ENCODE measurements at places on chromosomes 4 and X.

GRCh38 chrX:1387141-1387776 lies 4.7 kb downstream of the SLC25A6 start:
- no peak for DNase-seq

DNA sequence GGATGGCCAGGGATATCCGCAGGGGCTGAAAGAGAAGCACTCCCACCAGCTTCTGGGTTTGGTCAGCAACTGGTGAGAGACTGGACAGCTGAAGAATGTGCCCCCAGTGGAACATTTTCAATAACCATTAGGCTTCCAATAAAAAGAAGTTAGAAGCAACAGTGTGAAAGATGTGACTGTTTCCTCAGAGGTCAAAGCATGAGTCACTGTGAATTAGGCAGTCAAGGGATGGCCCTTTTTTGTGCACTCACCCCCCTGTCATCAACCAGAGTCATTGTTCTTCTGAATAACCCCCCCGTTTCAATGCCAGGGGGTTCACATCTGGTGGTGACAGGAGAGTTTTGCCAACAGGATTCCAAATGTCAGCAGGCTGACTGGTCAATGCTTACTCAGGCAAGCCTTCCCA lies 74.6 kb upstream of the SH3RF1 start:
- DNase-seq: no peak

- DNase-seq: no peak
Measured at GRCh38 chr4:158671665-158671914, at the start of gene C4orf46. C4orf46 (minus strand) TSS chr4:158671887; CDS start chr4:158671801, 86 bp downstream.

GRCh38 chr4:175787546-175787945 lies 24.5 kb downstream of the GPM6A start:
- DNase-seq: no peak

- peak; percentile 2 for DNase-seq
Measured at GRCh38 chr4:82561786-82562563, at the start of gene TMEM150C. TMEM150C (minus strand) TSS chr4:82561988; CDS start chr4:82504657, 57,331 bp downstream.

GRCh38 chrX:2824886-2825285 lies 3.8 kb upstream of the GYG2 start:
- DNase-seq: no peak

GRCh38 chrX:123884809-123885408 lies 25.1 kb downstream of the XIAP start:
- no peak for DNase-seq

DNA sequence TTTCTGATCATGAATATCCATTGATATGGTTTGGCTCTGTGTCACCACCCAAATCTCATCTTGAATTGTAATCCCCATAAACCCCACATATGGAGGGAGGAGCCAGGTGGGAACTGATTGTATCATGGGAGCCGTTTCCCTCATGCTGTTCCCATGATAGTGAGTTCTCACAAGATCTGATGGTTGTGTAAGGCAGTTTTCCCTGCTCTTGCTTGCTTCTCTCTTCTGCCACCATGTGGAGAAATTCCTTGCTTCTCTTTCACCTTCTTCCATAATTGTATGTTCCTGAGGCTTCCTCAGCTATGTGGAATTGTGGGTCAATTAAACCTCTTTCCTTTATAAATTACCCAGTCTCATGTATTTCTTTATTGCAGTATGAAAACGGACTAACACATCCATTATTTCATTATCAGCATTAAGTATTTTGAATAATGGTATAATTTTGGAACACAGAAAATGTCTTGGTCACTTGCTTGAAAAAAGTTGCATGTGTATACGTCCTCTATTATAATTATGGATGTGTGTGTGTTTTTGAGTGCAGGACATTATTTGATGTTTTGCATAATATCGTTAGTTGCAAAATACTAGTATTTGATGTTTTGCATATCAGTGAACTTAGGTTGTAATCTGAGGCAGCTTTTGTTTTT lies 334.6 kb downstream of the PCDH10 start:
- DNase-seq: no peak

DNA sequence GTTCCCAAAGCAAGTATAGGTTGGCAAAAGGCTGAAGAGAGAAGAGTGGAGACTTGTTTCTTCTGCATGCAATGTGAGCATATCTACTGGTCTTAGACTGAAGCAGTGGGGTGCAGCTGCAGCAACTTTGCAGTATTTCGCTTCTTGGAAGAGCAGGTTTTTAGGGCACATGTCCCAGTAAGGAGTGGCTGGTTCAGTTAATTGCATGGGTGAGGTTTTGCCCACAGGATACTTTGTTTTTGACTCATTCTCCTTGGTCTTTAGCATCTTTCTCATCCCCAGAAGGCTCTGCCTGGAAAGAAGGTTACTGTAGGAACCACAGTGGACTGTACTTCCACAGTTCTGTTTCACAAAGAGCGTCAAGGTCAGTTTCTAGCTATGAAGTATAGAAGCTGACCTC lies 68.0 kb upstream of the NR3C2 start:
- no peak for DNase-seq

GRCh38 chr4:8819473-8820177 lies 52.0 kb downstream of the HMX1 start:
- no peak for DNase-seq

DNA sequence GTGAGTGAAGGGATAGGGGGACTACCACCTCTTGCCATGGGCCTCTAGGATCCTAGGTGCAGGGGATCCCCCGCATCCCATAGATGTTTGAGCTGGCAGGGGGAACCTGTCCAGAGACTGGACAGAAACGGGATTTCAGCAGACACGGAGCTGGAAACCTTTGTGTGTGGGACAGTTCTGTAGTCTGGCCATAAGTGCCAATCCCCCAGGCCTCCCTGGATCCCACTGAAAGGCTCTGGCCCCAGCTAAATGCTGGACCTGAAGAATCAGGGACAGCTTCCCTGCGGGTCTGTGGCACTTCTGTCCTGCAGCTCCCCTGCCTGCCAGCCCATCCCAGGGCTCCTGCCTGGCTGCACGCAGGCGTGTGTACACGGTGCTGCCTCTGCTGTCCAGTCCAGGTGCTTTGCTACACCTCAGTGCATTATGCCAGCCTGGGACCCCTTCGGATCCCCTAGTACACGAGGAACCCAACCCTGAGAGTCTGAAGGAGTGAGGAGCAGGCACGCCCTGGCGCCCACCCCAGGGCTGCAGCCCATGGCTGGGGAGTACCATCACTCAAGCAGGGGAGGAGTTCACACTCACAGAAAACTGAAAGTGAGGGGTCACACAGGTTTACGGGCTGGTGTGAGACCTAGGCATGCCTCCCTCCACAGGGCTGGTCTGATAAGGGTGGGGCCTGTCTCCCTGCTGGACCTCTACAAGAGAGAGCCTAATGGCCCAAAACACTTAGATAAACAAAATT lies 703.0 kb downstream of the ARAP2 start:
- DNase-seq: no peak

- no peak for DNase-seq
Measured at GRCh38 chrX:10173331-10173900, 16.6 kb downstream of the CLCN4 start.

- DNase-seq: no peak
Measured at GRCh38 chr4:85824166-85824945, 349.4 kb downstream of the ARHGAP24 start.

- no peak for DNase-seq
Measured at GRCh38 chrX:130118441-130119311, 8.4 kb upstream of the ELF4 start.

- DNase-seq: no peak
Measured at GRCh38 chrX:94051926-94052325, 377.9 kb downstream of the FAM133A start.

GRCh38 chr4:164440199-164440598 lies 313.7 kb upstream of the SMIM31 start:
- DNase-seq: no peak

DNA sequence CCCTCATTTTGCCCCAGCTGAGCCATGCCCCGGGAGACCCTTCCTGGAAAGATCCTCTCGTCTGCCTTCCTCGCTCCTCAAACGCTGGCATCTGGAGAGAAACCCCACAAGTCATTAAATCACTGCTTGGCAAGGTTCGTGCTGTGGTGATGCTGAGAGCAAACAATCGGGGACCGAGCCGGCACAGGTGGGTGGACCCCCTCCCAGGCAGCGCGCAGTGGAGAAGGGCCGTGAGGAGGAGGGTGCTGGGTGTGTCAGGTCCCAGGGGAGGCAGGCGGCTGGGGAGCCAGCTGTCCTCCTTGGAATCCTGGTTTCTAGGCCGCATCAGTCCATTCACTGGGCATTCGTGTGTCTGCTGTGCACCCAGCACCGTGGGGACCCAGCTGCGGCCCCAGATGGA lies 64.9 kb upstream of the PSAPL1 start:
- DNase-seq: no peak

DNA sequence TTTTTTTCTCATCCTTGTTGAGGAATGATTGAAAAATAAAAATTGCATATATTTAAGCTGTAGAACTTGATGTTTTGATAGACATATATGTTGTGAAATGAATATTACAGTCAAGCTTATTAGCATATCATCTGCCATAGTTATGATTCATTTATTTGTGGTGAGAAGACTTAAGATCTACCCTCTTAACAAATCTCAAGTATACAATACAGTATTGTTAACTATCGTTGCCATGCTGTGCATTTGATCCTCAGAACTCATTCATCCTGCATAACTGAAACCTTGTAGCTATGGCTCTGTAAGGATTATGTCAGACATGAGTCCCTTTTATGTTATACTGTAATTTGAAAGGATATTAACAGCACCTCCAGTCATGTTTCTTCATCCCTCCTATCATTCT lies 2045.3 kb downstream of the ARAP2 start:
- no peak for DNase-seq

GRCh38 chr4:13160920-13161319 lies 323.2 kb downstream of the RAB28 start:
- DNase-seq: no peak

DNA sequence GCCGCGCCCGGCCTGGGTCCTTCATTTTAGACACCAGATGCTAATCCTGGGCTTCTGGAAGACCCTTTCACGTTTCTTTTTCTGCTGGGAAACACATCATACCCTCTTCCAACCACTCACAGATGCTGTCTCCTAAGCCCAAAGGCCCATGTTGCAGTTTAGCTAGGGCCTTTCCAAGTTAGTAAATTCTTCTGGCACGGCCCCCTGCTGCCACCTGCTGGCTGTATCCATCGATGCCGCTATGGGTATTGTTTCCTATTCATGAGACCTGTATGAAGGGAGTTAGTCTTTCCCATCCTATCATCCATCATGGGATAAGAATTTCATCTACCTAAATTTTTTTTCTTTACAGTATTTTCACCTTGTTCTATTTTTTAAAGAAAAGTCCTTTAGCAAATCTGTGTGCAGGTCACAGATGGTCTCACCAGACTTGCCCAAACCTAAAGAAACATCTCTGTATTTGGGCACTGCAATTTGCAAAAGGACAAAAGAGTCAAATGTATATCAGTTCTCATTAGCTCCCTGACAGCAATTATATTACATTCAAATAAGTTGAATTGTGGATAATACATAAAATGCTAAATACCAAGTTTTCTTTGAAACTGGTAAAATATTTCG lies 37.8 kb upstream of the SLC9A7 start:
- DNase-seq: peak; percentile 76

GRCh38 chrX:69285401-69285877 lies 120.2 kb upstream of the PJA1 start:
- DNase-seq: no peak

DNA sequence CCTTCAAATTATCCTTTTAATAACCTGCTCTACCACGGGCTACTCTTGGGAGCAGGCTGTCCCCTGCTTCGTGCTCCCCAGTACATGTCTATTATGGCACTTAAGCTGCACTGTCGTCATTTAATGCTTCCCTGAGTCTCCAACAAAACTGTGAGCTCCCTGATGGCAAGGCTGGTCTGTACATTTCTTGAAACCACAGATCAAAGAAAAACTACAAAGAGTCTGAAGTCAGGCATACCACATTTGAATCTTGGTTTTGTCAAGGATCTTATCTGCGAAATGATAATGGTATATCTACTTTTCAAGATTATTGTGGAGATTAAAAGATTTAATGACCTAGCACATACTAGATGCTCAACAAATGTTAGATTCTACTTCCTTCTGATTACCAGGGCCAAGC lies 45.7 kb downstream of the MAML3 start:
- DNase-seq: no peak

- peak; percentile 7 for DNase-seq
Measured at GRCh38 chr4:7539659-7540058, 104.9 kb upstream of the PSAPL1 start.

- no peak for DNase-seq
Measured at GRCh38 chr4:13525606-13526281, 18.6 kb downstream of the NKX3-2 start.

DNA sequence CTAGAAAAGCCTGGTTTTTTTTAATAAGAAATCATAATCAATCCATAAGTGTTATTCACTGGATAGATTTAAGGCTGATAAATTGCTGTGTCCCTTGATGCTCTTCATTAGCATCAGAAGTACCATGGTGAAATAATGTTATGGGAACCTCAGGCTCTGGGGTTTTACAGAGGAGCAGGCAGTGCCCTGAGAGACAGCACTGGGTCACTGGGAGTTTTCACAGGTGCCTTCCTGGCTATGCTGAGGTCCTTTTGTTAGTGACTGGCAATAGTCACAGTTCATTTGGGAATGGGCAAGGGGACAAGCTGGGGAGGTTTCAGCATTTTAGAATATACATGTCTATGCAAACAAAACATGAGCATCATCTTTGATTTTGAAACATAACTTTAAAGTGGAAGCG lies 38.6 kb downstream of the ANK2 start:
- DNase-seq: no peak

DNA sequence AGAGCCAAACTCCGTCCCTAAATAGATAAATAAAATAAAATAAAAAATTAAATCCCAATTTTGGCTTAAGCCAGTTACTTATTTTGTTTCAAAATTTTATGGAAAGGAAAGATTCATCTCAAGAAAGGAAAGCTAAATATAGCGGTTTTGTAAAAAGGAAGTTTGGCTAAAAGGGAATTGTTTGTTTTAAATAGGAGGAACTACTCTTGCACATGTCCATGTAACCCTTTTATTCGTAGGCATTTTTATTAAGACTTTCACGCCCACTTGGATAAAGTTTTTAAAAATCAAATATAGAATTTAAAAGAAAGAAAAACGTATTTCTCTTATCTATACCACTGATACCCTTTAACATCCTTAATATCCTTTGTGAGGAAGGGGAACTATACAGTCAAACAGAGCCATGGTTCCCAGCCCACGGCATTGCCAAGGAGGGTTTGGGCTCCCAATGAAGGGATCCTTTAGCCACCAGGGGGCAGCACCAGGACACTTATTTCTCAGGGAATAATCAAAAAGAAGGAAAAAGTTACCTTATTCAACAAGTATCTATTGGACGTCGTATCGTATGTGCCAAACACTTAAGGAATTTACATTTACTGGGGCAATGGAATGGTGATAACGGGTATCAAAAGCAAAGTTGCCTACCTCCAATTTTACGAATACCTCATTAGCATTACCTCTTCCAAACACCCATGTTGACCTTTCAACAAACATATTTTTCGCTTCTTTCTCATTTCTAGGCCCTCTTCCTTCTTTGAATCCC lies 27.7 kb downstream of the CDKN2AIP start:
- DNase-seq: peak; percentile 83

All from stimulated activated CD4-positive, alpha-beta T cell treated with anti-CD3 and anti-CD28 coated beads, Interleukin-4, amount 100 ng/mL, for 1 hour (primary cell).